ENCODE measurements at places on chromosomes 3 and 15.
A peak's percentile ranks its signal among the peaks of the same experiment; 100 is the strongest.

DNA sequence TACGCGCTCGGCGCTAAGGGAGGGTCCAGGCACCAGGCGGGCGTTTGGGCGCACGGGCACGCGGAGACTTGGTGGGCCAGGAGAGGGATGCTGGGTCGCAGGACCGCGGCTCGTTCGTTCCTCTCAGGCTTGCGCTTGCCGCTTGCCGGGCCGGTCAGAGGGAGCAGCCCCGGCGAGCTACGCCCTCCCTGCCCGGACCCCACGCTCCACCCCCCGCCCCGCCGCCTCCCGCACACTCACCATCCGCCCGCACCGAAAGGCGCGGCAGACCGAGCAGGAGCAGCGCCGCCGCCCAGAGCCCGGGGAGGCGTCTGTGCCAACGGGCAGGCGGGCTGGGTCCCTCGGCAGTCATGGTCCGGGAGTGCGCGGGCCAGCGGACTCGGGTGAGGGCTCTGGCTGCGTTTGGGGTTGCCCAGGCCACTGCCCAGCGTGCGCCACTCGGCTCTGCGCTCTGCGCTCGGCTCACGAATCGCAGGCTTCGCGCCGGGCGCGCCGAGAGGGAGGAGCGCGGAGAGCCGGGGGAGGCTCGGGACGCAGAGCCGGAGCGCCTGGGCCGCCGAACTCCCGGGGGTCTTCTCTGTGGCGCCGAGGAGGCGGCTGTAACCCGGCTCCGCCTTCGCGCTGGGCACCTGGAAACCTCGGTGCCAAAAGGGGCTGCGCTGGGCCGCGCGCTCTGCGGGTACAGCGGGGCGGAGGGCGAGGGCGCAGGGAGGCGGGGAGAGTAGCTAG lies at the start of gene SUSD5:
SUSD5 (minus strand) TSS at position 365 of the 729 bp plus-strand sequence; CDS start at position 352, 13 bp downstream.
- no peak for DNase-seq

GRCh38 chr15:99052205-99052604 lies 44.6 kb upstream of the PGPEP1L start:
- DNase-seq = no peak

- no peak for DNase-seq
These were observed 225.8 kb upstream of the SLCO3A1 start for GRCh38 chr15:91627473-91628278.

DNA sequence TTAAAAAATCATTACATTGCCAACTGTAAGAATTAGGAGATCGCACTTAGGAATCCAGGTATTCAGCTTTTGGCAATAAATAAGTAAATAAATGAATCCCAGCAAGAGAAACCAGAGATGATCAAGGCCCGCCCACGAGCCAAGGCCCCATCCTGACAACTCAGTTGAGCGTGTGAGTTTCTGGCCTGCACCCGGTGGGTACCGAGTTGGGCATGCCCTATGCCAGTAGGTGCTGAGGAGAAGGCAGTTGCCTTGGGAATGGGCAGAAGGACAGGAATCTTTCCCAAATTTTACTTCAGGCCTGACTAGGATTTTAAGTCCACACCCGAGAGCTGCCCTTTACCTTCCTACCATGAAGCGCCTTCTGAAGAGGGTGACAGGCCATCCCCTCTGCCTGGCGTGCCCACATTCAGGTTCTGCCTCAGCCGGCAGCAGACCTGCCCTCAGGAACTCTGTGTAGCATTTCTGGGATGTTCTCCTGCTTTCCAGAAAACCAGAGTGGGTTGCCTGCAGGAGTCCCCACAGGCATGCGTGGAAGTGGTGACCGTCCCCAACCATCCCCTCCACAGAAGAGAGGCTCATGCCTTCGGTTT lies 99.3 kb upstream of the ALDH1A3 start:
- no peak for DNase-seq

DNA sequence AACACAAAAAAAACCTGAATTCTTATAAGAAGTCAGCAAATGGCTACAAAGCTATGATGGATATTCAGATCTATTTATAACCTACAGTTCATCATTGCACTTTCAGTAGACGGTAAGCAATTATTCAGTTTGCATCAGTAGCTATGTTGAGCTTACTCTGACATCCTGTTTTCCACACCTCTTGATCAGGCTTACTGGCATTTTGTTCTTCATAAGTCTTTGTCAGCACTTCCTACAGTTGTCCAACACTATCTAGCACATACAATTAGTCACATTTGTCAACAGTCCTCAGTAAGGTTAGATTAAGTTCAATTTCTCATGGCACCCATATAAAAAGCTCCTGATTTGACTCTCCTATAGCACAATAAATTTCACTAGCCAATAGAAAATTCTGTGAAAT lies 71.2 kb upstream of the ST3GAL6 start:
- DNase-seq = no peak

GRCh38 chr3:69690-70089 lies 126.9 kb upstream of the CHL1 start:
- no peak for DNase-seq

DNA sequence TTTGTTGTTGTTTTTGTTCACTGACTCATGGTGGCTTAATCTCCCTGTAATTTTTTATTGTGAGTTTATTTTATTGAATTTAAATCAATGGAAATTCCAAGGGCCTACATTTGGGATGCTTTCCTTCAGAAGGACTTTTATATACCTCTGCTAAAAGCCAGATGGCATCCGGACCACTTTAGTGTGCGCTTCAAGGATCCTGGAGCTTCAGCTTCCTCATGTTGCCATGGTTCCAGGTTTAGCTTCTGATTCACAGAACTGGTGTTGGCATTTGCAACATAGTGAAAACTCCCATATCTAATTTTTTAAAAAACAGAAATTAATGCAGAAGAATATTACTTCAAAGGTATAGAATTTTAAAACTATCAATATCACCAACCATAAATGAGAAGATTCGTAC lies 8.5 kb upstream of the HACD2 start:
- no peak for DNase-seq

DNA sequence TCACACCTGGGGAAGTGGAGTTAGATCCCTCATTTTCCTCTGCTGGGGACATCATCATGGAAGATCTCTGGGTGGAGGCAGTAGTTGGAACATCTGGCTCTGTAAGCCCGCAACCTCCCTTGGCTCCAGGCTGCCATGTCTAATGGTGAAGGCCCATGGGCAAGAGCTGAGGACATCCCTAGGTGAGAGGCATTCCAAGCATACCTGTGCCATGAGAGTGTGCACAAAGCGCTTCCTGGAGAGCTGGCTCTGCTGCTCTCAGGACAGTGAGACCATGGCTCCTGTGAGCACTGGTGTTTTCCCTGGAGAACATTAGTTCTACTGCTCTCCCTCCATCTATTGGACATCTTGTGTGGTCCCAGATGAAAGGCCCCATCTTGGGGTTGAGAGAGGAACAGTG lies 7.7 kb downstream of the MAPKAPK3 start:
- DNase-seq = peak; percentile 87

GRCh38 chr3:8524656-8525399 lies 23.2 kb downstream of the LMCD1 start:
- DNase-seq = no peak

GRCh38 chr3:80994085-80994665 lies 767.3 kb downstream of the GBE1 start:
- no peak for DNase-seq

DNA sequence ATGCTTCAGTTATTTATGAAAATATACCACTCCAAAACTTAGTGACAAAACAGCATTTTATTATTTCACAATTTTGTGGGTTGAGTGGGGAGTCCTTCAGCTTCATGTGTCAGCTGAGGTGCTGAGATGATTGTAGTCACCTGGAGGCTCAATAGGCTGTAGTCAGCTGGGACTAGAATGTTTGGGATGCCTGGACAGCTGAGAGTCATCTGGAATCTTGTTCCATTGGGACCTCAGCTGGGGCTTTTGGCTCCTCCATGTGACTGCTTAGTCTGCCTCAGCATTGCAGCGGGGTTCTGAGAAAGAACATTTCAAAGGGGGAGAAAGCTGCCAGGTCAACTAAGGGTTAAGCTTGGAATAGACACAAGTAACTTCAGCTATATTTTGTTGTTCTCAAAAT lies 13.4 kb downstream of the STT3B start:
- DNase-seq = peak; percentile 52

DNA sequence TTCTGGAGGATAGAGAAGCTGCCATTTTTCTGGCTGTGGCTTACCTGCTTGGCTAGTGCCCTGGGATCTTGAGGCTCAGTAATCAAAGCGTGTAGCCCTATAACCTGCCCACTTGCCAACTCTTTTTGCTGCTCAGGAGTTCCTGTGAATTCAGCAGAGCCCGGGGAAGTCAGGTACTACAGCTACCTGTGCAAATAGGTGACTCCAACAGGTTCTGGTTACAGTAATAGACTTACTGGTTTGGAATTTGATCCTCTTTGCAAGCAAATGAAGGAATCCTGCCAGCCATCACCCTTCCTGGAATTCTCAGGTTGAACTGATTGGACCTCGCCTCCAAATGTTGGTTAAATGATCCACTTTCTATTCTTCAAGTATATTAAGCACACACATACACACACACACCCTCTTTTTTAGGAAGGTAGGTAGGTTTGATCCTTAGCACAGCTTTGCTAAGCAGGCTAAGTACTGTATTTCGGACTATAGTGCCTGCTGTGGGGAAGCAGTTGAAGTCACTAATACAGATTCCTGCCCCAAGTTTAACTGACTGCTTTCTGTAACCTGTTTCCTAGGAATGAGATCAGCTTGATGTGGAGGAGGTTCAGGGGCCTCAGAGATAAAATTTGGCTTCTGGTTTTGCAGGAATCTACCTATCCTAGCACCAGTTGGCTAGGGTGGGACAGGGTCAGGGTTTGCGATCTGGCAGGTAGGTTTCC lies 2.3 kb downstream of the PPCDC start:
- DNase-seq = no peak

- peak; percentile 59 for DNase-seq
These were observed 274.0 kb downstream of the BBX start for GRCh38 chr3:107796791-107797190.

DNA sequence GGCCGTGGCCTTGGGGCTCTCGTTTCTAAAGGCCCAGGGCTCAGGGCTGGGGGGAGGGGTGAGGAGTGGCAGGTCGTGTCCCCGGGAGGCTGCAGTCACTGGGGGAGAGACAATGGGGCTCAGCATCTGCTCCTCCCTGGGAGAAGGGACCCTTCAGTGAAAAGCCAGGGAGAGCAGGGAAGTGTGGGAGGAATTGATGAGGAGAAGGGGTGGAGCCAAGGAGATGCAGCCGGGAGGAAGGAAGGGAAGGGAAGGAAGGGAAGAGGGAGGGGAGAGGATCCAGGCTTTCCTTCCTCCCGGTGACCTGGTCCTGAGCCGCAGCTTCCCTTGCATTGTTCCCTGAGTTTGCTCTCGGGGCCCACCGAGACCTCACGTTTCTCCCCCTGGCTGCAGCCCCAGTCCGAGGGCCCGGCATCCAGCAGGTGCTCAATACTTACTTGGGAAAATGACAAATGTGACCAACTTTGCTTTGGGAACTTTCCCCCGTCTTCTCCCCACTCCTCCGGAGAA lies 1.4 kb upstream of the ZNF710 start:
- no peak for DNase-seq

- no peak for DNase-seq
These were observed 119.2 kb downstream of the GHSR start for GRCh38 chr3:172329070-172329469.

GRCh38 chr3:15217841-15218267 lies 11.8 kb downstream of the CAPN7 start:
- no peak for DNase-seq

DNA sequence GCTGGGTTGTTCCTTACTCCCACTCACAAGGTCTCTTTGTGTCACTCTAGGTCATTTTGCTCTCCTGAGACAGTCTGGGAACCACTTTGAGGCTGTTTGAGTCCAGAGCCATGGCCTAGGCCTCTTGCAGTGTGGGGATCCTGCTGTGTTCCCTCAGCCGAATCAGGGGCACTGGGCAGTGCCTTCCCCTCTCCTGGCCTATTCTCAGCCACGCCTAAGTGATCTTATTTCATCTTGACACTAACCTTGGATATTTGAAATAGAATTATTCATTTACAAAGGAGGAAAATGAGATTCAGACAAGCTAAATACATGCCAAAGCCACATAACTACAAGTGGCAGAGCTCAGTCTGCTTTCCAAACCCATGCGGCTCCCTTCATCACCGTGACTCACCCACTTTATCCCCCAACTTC lies 557.2 kb upstream of the TBL1XR1 start:
- DNase-seq = no peak

- DNase-seq = peak; percentile 85
These were observed 78.0 kb downstream of the MYO1E start for GRCh38 chr15:59294574-59295260.

GRCh38 chr3:193589129-193589528 lies 3.9 kb upstream of the OPA1 start:
- no peak for DNase-seq

DNA sequence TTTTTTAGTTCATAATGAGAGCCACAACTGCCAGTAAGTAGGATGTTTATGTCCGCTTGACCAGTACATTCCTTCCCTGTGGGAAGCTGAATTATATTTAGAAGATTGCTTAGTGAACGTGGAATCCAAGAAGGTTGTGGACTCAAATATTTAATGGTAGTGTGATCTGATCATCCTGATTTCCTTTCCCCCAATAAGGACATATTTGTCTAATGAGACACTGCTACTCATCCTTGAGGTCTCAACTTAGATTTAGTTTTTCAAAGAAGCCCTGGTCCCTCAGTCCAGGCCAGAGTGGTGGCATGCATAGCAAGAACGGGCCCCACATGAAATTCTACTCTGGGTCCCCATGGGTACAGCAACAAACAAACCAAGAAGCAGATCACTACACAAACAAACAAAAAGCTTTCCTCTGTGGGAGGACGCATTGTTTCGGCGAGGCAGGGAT lies 60.8 kb downstream of the USP13 start:
- DNase-seq = no peak

DNA sequence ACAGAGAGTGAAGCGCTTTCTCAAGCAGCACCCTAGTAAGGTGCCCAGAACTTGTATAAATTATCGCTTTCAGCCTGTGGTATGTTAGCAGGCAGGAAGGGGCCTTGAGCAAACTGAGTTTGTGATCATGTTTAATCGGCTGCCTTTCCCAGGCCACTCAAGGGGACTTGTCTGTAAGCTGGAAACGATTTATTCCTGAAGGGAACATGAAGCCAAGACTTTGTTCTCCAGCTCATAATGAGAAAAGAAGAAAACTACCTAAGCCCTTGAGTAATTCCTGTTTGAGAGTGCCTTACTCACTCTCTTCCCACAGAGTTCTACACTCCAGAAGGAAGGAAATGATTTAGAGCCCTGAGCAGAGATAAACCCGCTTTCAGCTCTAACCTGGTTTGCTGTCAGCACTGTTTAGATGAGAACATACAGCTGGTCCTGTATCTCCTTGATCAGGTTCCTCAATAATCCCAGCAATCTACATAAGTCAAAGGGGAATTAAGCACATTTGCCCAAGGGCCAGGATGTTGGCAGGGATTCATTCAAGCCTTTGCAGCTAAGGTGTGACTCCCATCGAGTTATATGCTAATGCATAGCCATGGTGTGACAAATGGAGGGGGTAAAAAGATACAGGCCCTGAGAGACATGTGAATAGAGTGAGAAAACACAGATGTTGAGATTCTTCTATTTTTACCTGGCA lies 187.7 kb upstream of the SLC24A5 start:
- peak; percentile 3 for DNase-seq

GRCh38 chr3:13501958-13502790 lies 22.1 kb downstream of the HDAC11 start:
- DNase-seq = no peak

DNA sequence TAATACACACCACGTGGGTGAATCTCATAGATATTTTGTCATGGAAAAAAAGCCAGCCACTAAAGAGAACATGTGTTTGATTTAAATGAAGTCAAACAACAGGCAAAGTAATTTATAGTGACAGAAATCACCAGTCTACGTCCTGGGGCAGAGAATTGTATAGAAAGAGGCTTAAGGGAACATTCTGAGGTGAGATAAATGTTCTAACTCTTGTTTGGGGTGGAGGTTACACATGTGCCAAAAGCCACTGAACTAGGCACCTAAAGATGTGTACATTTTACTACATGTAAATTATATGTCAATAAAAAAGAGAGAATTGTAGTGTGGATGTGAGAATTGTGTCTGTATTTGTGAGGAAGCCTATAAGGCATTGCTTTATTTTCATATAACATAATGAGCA lies 184.9 kb downstream of the NEK10 start:
- peak; percentile 100 for DNase-seq

All from foreskin keratinocyte (primary cell).